NCI-H748 treated with DMSO at 0.1 percent for 48 hours (cell line): ENCODE measurements at places on chromosomes 2 and 18.

DNA sequence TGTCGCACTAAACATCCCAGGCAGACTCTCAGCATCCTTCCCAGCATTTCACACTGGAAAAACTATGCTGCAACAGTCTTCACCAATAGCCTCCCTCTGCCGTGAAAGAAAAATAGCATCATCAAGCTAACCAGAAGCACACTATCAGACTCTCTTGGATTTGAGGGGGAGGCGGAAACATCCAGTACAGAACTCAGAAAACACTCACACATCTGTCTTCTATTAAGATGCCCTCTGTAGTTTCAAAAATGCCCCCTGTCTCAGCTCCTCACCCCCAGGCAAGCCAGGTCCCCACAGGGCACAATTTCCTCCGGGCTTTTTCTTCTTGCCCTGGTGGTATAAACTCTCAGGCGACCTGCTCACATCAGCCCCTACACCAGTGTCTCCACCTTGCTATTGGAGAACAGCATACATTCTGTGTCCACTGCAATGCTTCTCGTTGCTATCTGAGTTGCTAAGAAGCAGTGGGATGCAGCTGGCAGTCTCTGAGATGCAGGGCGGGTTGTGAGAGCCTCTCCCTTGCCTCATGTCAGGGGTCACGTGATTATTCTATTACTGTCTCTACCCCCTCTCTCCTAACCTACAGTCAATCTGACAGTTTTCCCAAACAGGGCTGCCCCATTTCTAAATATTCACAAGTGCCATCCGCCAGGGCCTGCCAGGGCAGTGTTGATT is 189.9 kb downstream of the INO80D start:
- no peak for DNase-seq

DNA sequence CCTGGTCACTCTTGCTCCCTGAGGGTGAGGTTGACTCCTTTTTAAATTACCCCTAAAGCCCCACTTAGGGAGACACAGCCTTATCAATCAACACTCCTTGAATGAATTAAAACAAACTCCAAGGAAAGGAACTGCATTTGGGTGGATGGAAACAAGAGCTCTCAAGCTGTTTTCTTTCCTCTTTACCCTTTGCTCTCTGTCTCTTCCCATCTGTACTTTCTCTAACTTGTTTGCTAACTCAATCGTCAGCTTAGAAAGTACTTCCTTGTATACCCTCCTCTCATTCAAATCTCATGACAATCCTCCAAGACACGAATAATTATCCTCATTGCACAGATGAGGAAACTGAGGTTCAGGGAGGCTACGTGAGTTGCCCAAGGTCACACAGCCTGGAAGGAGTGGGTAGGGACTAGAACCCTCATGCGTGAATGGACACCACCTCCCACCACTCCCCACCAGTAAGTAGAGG is 32.7 kb downstream of the ZFP36L2 start:
- DNase-seq: no peak

DNA sequence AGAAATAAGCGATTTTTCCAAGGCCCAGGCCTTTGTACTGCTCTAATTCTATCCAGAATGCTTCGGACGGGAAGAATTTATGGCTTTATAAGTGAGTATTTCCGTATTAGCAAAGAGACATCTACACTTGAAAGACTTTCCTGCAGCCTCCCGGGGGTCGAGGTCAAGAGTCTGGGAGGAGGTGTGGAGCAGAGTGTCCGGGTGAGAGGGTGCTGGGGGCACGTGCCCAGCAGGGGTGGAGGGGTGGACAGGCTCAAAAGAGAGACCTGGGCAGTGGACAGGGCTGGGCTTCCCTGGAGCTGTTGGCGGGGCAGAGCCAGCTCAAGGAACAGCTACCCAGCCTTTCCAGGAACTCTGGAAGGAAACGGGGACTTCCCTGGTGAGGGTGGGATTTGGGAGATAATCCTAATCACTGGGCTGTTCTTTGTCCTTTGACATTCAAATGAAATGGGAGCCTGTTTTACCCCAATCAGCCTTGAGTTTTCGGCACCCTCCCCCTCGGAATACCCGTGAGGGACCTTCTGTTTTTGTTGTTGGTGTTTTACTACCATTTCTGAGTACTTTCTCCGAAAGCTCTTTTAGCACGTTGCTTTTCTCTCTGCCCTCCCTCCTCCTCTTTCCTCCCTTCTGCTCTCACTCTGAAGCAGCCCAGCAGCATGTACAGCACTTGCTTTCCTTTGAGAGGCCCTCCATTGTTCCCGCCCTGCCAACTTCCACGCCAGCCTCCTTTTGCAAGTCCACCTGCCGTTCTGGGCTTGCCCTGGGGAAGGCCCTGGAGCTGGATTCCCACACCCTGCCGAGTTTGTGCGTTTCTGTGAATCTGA is 164.7 kb downstream of the AGAP1 start:
- no peak for DNase-seq

DNA sequence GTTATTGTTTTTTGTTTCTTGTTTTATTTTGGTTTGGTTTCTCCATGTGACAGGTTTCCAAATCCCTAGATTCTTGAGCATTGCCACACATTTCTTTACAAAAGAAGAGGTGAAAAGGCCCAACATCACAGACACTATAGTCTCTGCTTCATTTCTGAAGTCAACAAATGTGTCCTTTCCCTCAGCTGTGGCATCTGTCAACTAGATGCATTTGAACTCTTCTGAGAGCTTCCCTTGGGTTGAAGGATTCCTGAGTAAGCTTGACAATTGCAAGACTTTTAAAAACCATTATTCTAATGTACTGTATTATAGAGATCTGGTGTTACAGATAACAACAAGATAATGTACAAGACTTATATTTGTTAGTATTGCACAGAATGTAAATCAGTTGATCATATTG is 703.3 kb upstream of the PKDCC start:
- no peak for DNase-seq

- DNase-seq: no peak
Observed at GRCh38 chr2:137172162-137172561, 406.8 kb downstream of the THSD7B start.

DNA sequence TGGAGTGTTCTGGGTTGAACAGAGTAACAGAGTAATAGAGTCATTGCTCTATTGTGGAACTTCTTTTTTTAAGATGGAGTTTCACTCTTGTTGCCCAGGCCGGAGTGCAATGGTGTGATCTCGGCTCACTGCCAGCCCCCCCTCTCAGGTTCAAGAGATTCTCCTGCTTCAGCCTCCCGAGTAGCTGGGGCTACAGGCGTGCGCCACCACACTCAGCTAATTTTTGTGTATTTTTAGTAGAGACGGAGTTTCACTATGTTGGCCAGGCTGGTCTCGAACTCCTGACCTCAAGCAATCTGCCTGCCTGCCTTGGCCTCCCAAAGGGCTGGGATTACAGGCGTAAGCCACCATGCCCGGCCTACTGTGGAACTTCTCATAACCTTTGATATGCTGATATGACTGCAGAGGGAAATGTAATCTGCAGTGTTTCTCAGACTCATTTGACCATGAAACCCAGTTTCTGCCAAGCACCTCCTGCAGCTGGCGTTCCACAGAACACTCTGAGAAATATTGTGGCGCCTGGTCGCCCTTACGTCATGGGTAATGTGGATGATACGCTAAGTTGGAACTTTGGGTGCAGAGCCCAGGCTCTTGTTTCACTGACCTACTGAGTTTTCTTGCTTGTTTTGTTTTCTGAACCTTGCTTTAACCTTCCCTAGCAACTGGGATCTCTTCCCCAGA is 213.8 kb downstream of the BCL2 start:
- DNase-seq: no peak

GRCh38 chr2:44570271-44570670 is 208.5 kb downstream of the CAMKMT start:
- DNase-seq: no peak

DNA sequence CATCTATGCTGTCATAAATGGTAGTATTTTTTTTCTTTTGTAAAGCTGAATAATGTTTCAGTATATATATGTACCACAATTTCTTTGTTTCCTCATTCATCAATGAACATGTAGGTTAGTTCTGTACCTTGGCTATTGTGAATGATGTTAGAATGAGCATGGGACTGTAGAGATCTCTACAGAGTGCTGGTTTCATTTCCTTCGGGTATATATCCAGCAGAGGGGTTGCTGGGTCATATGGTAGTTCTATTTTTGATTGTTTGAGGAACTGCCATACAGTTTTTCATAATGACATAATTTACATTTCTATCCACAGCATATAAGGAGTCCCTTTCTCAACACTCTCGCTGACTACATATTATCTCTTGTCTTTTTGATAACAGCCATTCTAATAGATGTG is 243.5 kb downstream of the CDH7 start:
- no peak for DNase-seq

DNA sequence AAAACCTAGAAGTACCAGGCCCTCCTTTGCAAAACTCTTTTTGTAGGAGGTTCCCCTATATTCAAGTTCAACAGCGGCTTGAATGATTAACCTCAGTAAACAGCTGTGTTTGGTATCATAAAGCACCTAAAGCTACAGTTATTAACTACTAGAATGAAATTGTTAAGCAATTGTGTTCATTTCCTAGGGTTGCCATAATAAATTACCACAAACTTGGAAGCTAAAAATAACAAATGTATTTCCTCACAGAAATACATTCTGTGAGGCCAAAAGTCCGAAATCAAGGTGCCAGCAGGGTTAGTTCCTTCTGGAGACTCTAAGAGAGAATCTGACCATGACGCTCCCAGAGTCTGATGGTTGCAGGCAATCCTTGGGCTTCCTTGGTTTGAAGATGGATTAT is 202.1 kb upstream of the ACVR2A start:
- DNase-seq: no peak

- DNase-seq: peak; percentile 48
Observed at GRCh38 chr2:178484245-178485041, 4.2 kb downstream of the PLEKHA3 start.

DNA sequence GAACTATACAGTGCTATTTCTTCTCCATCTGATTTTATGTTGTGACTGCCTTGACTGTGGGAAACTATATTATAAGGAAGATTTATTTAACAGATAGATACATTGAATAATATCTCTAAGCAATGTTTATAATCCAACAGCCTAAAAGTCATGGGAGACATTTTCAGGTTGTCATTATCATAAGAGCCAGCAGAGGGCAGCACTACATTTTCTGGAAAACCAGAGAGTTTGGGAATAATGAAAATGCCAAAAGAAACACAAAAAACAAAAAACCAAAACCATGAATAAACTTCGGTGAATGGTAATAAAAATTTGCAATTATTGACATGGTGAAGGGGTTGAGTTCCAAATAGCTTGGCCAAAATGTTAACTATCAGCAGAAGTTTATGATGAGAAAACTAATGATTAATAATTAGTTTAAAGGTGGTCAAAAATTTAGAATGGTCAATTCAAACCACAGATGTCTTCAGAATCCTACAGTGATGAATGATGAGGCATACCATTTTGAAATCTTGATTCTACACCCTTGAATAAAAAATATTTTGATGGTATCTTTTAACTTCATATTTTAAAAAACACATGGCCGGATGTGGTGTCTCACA is 4.7 kb downstream of the EEF1B2 start:
- DNase-seq: peak; percentile 19

GRCh38 chr2:181621779-181622490 is 35.0 kb downstream of the CERKL start:
- DNase-seq: no peak

DNA sequence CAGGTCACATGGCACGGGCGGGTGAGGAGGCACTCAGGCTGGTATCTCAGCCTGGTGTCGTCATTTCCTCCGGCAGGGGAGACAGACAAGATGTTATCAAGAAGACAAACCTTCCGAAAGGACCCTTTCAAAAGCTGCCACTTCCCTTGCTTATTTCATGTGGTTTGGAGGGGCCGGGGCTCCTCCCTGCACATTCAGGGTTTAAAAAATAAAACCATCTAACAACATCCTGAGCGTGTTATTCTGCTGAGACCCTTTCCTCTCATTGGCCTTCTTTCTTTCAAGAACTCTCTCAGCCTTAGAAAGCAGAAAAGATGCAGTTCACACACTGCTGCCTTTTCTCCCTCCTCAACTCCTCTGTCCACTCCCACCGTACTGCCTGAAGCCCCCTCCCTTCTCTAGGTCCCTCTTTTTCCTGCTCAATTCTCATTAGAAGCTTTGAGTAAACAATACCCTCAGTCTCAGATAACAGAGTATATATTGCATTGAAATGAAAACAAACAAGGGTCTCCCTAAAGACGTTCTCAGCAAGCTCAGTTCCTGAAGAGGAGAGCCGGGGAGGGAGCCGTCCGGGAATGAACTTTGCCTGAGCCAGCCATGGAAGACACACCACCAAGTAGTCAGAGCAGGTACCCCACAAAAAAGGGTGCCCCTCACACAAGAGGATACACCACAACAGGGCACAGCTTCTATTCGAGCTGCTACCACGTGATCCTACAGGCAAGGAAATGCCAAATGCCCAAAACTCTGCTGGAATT is 9.7 kb downstream of the SMAD7 start:
- DNase-seq: no peak

DNA sequence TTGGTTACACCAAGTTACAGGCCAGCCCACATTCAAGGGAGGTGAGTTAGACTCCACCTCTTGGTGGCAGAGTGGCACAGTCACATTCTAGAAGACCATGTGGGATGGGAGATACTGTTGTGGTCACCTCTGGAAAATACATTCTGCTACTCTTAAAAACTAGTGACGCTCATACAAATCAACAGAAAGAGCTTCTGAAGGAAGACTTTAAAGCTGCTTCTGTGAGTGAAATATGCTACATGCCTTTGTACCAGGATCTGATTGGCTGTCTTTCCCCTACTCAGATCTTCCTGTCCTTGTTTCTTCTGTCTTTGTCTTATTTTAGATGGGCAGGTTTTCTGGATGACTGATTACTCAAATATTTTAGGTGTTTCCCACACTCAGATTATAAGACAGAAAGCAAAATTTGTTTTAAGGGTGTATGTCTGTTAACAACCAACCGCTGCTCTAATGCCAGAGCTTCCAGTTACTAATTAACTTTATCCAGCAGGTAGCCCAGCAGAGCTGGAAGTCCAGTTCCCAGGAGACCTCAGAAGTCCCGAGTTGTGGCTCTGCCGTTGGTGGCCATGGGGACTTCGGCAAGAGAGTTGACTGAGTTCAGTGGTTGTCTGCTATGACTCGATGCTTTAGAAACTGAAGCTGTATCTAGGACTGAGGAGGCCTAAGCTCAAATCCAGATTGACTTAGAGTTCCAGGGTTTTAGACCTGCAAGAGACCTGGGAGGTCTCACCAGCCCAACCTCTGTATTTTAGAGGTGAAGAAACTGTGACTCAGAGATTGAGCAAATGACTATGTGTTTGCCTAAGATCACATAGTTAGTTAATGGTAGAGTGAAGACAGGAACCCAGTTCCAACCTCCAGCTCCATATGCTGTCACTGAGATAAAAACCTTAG is 7.4 kb downstream of the IL1R2 start:
- no peak for DNase-seq

DNA sequence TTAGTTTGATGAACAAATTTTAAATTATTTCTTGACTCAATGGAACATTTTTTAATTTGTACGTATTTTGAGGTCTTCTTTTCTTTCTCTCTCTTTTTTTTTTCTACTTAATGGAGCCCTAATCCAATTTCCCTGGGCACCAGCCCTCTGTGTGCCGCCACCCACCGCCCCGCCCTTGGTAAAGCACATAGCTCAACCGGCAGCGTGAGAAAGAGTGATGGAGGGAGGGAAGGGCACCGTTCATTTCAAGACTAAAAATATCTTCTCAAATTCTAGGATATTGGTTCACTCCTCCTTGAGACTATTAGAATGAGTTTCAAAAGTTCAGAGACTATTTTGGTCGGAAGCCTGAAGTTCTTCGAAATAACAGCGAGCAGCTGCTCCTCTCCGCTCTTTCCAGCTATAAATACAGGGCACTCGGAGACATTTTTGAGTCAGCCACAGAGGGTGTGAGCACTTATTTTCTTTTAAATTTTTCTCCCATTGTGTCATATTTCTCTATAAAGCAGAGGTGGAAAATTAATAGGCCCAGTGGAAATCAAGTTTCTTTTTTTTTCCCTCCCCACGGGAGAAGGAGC is 731.7 kb upstream of the ID2 start:
- DNase-seq: no peak

- no peak for DNase-seq
Observed at GRCh38 chr2:118380915-118381653, 292.8 kb downstream of the INSIG2 start.
